Psoas muscle (tissue), 8 donors: ENCODE measurements at places on chromosomes 6 and 20.

- no peak for DNase-seq
These were observed 14.7 kb upstream of the PXDC1 start for GRCh38 chr6:3766214-3766613.

- DNase-seq, result no peak
These were observed 46.5 kb downstream of the SMLR1 start for GRCh38 chr6:130873746-130874145.

- no peak for DNase-seq
These were observed 76.6 kb downstream of the ANKEF1 start for GRCh38 chr20:10111139-10111958.

- no peak for DNase-seq
These were observed 15.6 kb upstream of the SEC63 start for GRCh38 chr6:107973594-107973993.

GRCh38 chr6:143976806-143977349 is 31.2 kb downstream of the PLAGL1 start:
- no peak for DNase-seq

DNA sequence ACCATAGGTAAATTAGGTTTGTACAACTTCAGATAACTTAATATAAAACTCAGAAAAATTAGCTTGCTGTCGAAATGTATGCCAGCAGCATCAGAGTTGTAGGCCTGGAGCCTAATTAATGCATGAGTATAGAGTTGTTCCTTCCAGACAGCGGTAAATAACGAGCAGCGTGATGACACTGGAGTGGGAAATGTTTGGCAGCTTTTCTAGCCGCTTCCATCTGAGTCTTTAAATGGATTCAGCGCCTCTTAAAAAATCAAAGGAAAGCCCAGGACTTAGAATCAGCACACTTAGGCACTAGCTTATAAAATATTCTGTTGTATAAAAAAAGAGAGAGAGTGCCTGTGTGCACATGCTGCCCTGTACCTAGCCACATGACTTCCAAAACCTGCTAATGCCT is 43.7 kb upstream of the SYNJ2 start:
- DNase-seq, result no peak

GRCh38 chr20:19823216-19823615 is 65.2 kb downstream of the RIN2 start:
- no peak for DNase-seq

DNA sequence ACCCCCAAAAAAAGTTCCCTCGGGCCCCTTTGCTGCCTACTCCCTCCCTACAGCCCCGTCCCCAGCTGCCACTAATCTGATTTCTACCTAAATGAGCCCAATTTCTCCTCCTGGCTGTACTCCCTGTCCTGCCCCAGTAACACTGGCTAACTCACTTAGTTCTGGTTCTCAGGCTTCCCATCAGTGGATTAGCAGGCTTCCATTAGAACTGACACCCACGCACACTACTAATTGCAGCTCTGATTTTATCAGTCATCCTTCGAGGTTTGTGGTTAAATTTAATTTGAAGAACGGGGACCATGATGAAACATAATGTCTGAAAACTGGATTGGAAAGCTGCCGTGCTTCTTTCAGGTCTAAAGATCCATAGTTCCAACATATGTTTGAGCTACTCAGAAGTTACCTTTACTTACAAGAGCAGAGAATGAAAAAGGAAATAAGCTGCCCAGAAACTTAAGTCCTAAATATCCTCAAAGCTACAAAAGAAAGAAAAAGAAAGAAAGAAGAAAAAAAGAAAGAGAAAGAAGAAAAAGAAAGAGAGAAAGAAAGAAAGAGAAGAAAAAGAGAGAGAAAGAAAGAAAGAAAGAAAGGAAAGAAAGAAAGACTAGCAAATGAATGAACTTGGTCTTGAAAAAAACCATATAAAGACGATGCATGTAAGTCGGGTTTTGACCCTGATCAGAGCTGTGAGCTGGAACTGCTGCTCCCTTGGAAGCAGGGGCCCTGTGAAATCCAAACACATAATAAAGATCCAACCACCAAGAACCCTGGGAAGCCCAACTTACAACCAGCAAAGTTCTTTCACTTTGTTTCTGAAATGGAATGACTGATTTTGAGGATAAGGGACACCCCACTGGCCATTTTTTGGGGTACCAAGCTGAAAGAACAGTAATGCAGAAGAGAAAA is 51.7 kb downstream of the CNKSR3 start:
- no peak for DNase-seq
